T-cell (primary cell): ENCODE measurements at places on chromosomes 5 and 9.

DNA sequence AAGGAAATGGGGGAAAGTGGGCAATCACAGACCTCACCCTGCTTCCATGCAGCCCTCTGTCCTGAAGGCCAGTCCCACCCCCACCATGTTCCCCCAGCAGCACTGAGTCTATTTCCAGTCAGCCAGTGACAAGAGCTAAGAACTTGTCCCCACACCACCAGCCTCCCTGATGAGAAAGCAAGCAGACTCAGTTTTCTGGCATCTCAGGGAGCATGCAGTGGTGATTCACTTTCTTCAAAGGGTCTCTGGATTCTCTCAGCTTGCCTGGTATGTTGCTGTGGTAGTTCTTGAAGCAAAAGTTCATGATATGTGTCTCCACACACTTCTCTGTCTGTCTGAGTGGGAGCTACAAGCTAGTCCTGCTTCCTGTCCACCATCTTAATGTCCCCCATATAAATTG lies 799.9 kb upstream of the TYRP1 start:
- no peak for DNase-seq

GRCh38 chr5:121962347-121962670 lies 534 bp downstream of the SRFBP1 start:
- DNase-seq: no peak

DNA sequence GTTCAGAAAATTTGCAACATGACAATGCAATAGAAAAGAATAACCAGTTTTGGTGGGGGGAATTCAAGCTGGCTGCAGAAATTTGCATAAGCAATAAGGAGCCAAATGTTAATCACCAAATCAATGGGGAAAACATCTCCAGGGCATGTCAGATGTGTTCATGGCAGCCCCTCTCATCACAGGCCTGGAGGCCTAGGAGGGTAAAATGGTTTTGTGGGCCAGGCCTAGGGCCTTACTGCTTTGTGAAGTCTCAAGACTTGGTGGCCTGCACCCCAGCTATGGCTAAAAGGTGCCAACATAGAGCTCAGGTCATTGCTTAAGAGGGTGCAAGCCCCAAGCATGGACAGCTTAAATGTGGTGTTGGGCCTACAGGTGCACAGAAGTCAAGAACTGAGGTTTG lies 29.7 kb upstream of the SLC36A1 start:
- no peak for DNase-seq

GRCh38 chr9:121556580-121556979 lies 56.9 kb upstream of the GGTA1 start:
- DNase-seq: no peak

DNA sequence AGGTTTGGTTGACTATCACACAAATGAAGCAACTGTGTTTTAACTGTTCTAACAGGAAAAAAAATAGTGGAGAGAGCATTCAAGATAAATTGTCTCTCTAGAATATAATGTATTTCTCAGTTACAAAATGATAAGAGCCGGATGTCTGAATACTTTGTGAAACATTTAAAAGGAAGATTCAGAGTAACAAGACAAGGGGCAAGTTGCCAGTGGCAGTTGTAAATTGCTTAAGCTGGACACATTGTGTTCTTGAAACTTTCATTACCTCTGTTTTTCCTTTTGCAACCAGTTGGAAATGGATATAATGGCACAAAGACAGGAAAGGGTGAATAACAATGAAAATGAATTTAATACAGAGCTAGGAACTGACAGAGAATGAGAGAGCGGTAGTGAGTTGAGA lies 15.2 kb upstream of the TBCA start:
- DNase-seq: no peak

- no peak for DNase-seq
Observed at GRCh38 chr5:40869384-40869783, 28.2 kb downstream of the CARD6 start.

DNA sequence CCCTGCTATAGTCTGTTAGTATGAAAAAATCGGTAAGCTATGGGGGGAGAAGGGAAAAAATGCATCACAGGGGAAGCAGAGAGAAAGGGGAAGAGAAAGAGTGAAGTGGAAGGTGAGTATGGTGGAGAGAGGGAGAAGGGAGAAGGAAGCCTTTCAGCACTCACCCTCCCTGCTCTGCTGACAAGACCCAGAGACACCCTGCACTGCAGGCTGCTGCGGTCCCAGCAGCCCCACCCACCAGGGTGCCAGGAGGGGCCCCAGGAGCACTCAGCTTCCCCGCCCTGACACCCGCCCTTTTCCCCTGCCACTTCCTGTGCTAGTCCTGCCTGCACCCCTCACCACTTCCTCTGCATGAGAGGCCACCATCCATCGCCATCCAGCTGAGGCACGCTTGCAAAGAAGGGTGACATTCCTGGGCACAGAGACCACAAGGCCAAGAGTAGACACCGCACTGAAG lies 12.7 kb downstream of the STK10 start:
- DNase-seq: peak; percentile 97

- no peak for DNase-seq
Observed at GRCh38 chr9:126829035-126829434, 24.2 kb downstream of the ZBTB43 start.

DNA sequence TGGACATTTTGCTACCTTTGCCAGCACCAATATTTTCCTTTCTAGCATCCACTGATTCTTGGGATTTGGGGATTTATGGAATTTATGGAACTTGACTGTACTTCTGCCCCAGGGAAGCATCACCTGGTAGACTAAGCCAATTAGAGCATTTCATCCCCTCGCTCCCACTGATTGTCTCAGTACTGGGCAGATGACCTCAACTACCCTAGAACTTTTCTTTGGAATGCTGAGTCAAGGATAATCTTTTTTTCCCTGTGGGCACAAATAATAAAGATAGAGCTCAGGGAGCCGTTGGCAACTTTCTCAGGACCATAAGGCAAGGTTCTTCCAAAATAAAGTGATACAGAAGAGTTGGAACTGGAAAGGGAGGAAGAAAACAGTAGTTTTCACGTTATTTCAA lies 438.4 kb downstream of the PLK2 start:
- DNase-seq: no peak

GRCh38 chr9:38343037-38343436 lies 49.5 kb upstream of the ALDH1B1 start:
- DNase-seq: no peak

DNA sequence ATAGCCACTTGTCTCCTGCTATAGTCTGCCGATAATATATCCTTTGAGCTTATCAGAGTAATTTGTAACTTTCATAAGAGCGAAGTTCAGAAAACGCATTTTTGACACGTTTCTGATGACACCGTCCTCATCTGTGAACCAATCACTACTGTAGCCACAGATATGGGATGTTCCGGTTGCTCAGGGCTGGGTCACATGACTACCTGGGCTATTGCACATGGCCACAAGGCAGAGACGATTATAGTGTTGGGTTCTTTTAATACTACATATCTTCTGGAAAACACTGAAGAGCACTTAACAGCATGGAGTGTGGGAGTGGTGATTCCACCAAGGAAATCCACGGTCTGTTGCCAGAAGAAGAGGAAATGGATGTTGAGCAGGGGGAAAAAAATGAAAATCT lies 115.0 kb upstream of the ADRA1B start:
- DNase-seq: no peak

- no peak for DNase-seq
Observed at GRCh38 chr9:81150016-81150625, 539.2 kb downstream of the TLE1 start.

DNA sequence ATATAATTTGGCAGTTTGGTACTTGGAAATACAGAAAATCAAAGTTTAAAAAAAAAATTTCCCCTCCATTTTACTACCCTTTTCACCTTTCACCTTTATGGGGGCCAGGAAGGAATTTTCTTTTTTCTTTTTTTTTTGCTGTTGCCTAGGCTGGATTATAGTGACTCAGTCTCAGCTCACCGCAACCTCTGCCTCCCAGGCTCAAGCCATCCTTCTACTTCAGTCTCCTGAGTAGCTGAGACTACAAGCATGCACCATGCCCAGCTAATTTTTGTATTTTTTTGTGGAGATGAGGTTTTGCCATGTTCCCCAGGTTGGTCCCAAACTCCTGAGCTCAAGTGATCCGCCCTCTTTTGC lies 9.1 kb downstream of the CHMP5 start:
- DNase-seq: no peak

GRCh38 chr5:134887593-134888159 lies 13.5 kb downstream of the TXNDC15 start:
- no peak for DNase-seq

DNA sequence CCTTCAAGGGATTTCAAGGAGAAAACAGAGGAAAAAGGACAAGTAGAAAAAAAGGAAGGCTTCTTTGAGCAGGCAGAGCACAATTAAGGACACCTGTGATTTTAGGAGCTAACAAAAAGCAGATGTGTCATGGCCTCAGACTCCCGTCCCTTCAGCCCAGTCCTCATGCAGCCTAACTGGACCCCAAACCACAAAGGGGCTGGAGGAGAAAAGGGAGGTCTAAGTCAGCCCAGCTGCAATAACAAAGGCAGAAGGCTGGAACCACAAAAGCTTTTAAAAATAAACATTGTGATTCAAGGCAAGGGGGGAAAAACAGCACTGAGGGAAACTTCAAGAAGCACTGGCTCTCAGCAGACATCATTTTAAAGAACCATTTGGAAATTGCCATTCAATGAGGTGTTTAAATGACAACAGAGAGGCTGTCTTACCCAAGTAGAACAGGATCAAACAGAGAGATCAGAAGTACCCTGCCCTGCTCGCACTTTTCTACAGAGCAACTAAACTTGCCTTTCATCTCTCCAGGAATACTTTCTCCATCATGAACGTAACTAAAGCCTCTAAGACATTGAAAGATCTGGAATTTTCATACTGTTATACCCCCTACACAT lies 89.3 kb downstream of the SEMA5A start:
- DNase-seq: no peak

DNA sequence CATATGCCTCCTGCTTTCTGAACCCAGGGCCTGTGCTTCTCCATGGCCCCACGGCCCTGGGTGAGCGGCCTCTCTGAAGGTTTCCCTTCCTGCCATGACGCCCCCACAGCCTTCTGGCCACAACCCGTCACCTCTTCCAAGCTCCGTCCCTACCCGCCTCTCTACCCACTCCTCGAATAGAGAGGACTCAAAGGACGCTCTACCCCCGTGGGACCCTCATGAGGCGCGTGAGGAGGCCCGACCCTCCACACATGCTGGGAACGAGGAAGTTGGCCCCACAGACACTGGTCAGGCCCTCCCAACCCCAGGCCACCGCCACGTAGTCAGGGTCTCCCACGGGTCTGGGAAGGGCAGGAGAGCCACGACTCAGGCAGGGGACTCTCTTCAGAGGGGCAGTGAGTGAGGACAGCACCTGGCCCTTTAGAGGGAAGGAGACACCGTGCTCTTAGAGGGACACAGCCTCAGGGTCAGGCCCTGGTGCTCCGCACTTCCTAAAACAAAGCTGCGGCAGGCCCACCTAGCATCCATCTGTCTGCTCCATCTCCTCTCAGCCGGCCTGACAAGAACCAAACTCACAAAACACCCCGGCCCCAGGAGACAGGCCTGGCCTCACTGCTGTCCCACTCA lies 5.3 kb downstream of the BRD3 start:
- DNase-seq: no peak

DNA sequence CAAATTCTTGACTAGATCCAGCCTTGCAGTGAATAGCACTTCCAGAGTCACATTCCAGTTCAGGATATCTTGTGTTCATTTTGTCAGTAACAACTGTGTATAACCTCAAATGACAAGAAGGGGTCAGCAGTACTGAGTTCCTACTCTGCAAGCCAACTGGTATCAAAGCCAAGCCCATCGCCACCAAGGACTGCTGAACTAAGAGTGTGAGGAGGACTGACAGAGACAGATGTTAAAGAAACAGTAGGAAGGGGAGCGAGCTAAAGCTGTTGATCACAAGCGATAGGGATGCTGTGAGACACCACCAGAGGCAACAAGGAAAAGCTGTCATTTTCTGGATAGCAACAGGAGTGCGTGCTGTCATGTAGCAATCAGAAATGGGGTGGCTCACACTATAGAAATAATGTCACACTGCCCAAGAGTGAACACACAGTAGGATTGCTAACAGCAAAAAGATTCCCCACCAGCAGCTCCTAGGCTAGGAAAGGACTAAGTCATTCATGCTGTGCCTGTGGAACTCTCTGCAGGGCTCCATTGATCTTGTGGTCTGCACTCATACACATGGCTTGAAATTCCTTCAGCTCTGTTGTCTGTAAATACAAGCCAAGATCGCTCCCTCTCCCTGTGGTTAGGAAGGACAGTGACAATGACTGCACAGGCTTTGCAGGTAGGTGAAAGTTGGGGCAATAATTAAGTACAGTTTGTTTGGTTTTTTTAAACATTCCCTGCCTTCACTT lies 658.6 kb downstream of the NR2F1-AS1 start:
- no peak for DNase-seq

DNA sequence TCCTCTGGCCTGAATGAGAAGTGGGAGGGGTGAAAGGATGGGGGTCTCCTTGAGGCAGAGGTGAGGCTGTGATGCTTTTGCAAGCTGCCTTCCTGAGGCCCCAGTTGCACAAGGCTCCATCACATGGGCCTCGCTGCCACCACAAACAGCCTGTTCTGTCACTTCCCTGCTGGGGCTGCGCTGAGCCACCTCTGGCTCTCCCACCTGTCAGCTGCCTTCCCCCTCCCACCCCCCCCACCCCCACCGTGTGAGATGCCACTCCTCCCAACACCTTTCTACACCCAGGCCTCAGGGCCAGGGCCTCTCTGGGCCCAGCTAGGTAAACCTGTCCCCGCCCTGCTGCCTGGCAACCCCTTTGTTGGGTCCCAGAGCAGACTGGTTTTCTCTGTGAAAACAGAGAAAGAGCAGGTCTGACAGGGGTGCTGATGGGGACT lies 4.5 kb upstream of the PDLIM4 start:
- DNase-seq: no peak

DNA sequence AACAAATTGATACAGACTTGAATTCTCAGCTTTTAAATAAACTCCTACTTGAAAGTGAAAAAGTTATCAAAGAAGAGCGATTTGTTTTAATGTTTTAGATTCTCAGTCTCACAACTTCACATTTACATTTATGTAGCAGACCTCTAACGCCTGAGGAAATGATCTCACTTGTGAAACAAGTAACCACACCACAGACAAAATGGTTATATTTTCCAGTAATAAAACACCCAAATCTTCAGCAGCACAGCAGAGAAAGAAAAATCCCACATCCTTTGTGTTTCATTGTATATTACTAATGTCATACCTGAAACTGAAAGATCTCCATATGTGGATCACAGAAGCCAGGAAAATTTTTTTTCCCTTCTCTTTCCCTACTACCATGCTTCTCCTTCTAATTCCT lies 29.8 kb upstream of the GZMA start:
- peak; percentile 7 for DNase-seq

DNA sequence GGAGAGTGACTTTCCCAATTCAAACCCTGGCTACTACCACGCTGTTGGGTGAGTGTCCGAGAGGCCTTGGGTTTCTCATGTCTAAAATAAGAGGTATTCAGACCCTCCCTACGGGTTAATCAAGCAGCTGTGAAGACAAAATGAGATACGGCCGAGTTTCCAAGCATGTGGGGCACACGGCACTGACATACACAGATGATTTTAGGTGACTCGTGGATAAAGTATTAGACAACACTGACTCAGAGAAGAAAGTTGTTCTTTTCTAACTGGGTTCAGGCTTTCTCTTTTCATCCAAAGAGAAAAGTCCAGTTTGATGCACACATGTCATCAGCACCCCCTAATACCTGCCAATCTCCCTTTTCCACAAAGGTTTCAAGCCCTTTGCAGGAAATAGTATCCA lies 15.6 kb downstream of the FOXI1 start:
- no peak for DNase-seq
